Activated CD4-positive, alpha-beta memory T cell treated with anti-CD3 and anti-CD28 coated beads, Interleukin-2, amount 10 ng/mL, durations not matched to agents 7 days and 5 days (primary cell): ENCODE measurements at places on chromosomes 5 and 9.

DNA sequence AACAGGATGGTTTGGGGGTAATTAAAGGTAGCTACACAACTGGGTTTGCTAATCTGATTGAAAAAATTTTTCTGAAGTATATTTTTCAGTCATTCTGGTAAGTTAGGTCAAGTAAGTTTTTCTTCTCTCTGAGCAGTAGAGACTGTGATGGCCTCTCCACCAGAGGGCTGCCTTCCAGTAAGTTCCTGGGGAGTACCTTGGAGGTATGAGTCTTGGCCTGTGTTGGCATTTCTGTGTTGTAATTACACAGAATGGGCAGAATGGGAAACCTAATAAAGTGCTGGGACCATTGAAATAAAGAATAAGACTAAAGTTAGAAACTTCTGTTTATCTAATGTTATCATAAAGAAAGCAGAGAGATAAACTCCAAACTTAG, 430.8 kb downstream of the ARHGEF28 start:
- no peak overlapping the region for H3K4me3 ChIP-seq
- H3K4me1 ChIP-seq = no peaks in the 10 kb centered on the region
- no peak for DNase-seq
- H3K36me3 ChIP-seq = no peaks in the 10 kb centered on the region
- no peak overlapping the region for H3K27ac ChIP-seq
- peaks cover 13% of the 10 kb centered on the region for H3K27me3 ChIP-seq

DNA sequence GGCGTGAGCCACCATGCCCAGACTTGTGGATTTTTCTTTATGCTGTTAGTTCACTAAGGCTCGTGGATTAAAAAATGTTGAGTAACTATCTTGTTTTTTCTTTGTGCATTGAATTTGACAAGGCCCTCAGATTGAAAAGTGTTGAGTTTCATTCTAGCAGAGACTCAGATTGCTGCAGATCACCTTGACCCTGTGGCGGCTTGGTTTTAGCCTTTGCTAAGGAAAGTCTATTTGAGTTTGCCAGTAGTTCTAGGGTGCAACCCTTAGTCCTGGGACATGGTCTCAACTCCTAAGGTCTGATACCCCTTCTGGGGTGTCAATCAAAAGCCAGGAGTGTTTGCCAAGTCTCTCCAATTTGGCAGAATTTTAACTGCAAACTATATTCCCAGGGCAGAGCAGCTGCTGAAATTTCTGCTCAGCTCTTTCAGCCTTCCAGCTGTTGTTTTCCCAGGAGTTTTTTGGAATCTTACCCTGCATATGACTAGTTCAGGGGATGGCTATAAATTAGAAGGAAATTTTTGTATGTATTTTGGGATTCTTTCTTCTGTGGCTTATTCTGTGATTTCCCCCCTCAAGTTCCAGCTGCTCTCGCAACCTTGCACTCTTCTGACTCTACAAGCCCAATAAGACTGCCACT, 84.3 kb upstream of the HAND1 start:
- H3K4me1 ChIP-seq = no peaks in the 10 kb centered on the region
- H3K27me3 ChIP-seq = peaks cover 19% of the 10 kb centered on the region
- no peak overlapping the region for H3K4me3 ChIP-seq
- H3K27ac ChIP-seq = no peak overlapping the region
- DNase-seq = no peak

GRCh38 chr9:134531220-134531970, 110.2 kb upstream of the COL5A1 start:
- no peak for DNase-seq
- H3K4me1 ChIP-seq = no peaks in the 10 kb centered on the region
- no peak overlapping the region for H3K27ac ChIP-seq
- peaks cover 14% of the 10 kb centered on the region for H3K27me3 ChIP-seq
- H3K36me3 ChIP-seq = no peaks in the 10 kb centered on the region

- H3K36me3 ChIP-seq = no peaks in the 10 kb centered on the region
- H3K4me3 ChIP-seq = no peak overlapping the region
- H3K27ac ChIP-seq = no peak overlapping the region
Measured at GRCh38 chr5:3050863-3051262, 299.4 kb upstream of the IRX2 start.
